NCI-H2081 treated with DMSO at 0.1 percent for 48 hours (cell line): ENCODE measurements at places on chromosomes 4 and X.

GRCh38 chrX:20271730-20272129 is 5.0 kb upstream of the RPS6KA3 start:
- DNase-seq = no peak

GRCh38 chr4:183552274-183553146 is 47.7 kb downstream of the ING2 start:
- DNase-seq = no peak

GRCh38 chrX:129831091-129831885 is 12.4 kb downstream of the ZDHHC9 start:
- no peak for DNase-seq

- no peak for DNase-seq
Observed at GRCh38 chrX:48996969-48997368, 5.1 kb downstream of the GRIPAP1 start.

- DNase-seq = no peak
Observed at GRCh38 chr4:115740806-115741205, 627.4 kb upstream of the NDST4 start.

DNA sequence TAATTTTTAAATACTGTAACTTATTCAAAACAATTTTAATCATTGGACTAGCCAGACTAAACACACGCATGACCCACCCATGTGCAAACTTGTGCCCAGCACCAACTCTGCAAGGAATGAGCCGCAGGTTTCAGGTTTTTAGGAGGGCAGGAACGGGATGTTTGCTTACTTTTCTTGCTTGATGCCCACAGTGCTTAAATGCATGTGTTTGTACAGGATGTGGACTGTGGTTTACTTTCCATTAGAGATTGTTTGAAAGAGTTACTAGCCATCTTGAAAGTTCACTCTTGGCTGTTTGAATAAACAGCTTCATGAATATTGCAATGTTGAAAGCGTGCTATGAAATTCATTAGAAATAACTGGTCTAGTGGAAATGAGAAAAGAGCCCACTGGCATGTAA is 83.3 kb downstream of the STK32B start:
- no peak for DNase-seq

DNA sequence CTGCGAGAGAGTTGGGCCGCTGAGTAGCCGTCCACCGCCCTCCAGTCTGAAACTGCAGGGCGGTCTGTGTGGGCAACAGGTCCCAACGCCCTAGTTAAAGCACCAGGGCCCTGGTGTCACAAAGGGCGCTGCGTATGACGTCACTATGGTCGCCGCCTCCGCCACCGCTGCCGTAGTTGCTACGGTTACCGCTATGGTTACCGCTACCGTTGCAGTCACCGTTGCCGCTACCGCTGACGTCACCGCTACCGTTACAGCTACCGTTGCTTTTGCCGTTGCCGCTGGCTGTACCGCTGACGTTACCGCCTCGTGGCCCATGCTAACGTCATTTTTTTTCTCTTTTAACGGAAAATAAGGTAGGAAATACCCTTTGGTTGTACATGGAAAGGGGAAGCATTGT is at the start of gene PPP1R2C:
PPP1R2C (minus strand) TSS at position 68 of the 400 bp plus-strand sequence. CDS start 84 bp downstream, outside the sequence.
- DNase-seq = no peak

- DNase-seq = no peak
Observed at GRCh38 chrX:133412665-133413064, 2.6 kb downstream of the GPC4 start.
